ENCODE measurements at places on chromosomes 16 and 17.

DNA sequence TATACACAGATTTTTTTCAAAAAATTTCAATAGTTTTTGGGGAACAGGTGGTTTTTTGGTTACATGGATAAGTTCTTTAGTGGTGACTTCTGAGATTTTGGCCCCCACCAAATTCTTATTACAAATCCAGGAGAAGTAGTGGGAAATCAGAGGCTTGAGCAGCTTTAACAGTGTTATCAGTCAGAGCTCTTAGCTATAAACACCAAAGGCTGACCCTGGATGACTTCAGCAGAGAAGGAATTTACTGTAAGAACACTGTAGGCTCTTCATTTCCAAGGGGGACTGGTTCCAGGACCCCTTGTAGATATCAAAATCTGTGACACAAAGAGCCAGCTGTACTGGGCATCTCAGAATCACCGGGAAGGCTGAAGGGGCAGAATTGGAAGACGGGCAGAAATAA is 17.8 kb downstream of the MPHOSPH6 start:
- DNase-seq, result no peak

DNA sequence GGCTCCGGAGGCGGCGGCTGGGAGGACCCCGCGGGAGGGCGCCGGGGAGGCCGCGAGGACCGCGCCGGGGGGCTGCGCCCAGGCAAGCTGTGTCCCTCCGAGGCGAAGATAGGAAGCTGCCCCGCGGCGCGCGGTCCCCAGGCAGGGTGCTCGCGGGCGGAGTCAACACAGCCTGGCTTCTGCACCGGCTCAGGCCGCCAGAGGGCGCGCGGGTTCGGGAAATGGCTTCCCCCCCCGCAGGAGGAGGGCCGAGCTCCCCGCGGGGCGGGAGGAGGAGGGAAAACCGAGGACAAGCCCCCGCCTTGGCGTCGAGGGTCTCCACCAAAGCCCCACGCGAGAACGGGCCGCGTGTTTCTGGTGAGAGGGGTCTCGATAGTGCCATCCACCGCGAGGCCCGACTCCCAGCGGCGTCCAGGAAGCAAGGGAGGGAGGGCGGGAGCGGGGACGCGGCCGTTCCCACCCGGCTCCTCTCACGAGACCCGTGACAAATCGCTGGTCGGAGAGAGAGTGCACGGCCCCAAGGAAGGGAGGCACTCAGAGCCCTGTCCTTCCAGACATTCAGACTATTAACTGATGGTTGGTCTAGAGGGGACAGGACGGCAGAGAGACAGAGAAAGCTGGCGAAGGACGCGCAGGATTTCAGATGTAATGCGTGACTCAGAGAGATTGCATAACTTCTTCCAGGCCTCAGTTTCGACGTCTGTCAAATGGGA is 64.4 kb upstream of the DNAJA2 start:
- peak; percentile 80 for DNase-seq

GRCh38 chr17:41177727-41178271 is at the start of gene KRTAP4-2:
KRTAP4-2 (minus strand) TSS chr17:41178221; CDS start chr17:41178164, 57 bp downstream.
- DNase-seq, result no peak

GRCh38 chr17:57615836-57616757 is 129.0 kb downstream of the CCDC182 start:
- DNase-seq, result no peak

- DNase-seq, result no peak
Observed at GRCh38 chr16:59210955-59211541, 476.9 kb upstream of the GOT2 start.

DNA sequence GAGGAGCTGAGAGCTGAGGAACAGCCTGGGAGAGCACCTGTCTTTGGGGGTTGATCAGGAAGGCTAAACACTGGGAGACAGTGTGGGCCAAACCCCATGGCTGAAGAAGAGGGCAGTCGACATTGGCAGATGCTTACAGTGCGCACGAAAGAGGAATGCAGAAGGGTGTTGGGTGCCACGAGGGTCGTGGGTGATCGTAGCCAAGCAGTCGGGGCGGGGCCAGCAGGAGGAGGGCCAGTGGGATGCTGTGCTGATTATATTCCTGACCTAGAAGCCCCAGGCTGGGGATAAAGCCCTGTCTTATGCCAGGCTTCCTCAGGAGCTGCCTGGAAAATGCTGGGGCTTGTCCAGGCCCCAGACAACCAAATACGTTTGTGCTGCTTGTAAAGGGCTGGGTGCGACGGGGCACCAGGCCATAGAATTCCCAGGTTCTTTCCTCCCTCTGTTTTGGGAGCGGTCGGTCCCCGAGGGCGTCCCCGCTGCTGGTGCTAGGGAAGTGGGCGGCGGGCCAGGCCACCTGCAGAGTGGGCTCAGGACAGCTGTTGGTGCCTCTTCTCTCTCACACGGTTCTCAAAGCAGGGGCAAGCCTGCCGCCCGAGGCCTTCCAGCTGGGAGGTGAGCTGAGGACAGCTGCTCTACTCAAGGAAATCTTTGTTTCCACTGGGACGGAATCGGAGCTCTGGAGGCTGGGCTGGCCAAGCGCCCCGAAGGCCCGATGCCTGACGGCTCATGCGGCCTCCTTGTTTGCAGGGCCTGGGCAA is 10.0 kb downstream of the C1QTNF1 start:
- peak; percentile 57 for DNase-seq

DNA sequence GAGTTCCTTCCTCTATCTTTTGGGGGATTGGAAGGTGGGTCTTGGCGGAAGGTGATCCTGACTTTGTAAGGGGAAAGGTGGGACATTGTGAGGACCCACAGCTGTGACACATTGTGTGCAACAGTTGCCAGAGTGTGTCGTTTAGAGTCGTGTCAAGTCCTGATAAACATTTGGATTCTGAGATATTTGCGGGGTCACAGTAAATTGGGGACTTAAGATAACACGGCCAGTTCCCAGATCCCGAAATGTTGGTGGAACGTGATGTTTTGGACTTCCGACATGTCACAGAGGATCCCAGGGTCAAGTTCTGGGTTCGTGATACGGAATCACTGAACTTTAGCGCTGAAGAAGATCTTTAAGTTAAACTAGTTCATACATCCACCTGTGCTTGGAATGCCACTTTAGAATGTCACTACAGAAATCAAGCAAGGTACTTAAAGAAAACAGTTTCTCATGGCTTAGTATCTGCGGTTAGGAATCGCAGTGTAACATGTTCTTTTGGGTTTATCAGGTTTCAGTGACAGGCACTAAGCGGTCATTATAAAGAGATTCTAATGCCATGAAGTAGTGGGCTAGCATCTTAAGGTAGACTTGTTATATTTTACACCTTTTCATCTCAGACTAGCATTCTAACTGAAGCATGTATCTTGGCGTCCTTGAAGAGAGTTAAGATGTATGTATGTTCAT is 815 bp downstream of the ATAD5 start:
- DNase-seq, result no peak

- DNase-seq, result no peak
Observed at GRCh38 chr16:64397042-64397441, 724.8 kb downstream of the CDH11 start.

- no peak for DNase-seq
Observed at GRCh38 chr16:78399384-78399783, 299.9 kb downstream of the WWOX start.

- no peak for DNase-seq
Observed at GRCh38 chr17:42227849-42228700, 33.8 kb upstream of the GHDC start.

- DNase-seq, result no peak
Observed at GRCh38 chr17:77281904-77282367, 141.2 kb downstream of the SEC14L1 start.

DNA sequence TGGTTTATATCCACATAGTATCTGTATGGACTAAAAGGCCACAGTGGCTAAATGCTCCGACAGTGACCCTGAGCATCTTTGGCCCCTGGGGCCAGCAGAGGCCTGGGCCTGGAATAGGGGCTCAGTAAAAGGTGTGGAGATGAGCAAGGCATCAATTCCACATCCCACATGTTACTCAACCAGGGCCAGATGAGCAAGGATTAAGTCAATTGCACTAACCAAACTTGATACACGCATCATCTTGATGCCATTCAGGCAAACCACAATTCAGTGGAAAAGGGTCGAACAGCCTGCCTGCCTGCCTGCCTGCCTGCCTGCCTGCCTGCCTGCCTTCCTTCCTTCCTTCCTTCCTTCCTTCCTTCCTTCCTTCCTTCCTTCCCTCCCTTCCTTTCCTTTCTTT is 53.5 kb upstream of the DNAJA2 start:
- no peak for DNase-seq

- no peak for DNase-seq
Observed at GRCh38 chr16:83791916-83792315, 15.9 kb upstream of the HSBP1 start.

GRCh38 chr16:89556750-89557689 is 3.5 kb upstream of the RPL13 start:
- no peak for DNase-seq

GRCh38 chr17:61532826-61533225 is 58.2 kb downstream of the NACA2 start:
- no peak for DNase-seq

DNA sequence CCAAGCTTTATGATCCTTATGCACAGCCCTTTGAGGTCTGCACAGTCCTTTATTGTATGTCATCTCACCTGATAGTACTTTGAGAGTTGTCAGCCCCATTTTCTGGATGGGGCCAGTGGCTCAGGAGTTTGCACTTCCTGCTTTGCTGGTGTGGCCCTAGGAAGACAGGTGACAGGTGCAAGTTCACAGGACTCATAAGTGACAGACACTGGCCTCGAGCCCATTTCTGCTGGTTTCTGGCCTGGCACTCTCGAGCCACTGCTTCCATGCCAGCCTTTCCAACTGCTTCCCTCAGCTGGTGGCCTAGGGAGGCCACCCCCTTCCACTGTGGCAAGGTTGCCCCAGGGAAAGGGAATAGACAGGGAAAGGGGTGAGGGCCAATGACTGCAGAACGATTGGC is 84.4 kb upstream of the CCL1 start:
- no peak for DNase-seq

GRCh38 chr16:65770752-65771151 is 595.7 kb upstream of the CDH5 start:
- no peak for DNase-seq

DNA sequence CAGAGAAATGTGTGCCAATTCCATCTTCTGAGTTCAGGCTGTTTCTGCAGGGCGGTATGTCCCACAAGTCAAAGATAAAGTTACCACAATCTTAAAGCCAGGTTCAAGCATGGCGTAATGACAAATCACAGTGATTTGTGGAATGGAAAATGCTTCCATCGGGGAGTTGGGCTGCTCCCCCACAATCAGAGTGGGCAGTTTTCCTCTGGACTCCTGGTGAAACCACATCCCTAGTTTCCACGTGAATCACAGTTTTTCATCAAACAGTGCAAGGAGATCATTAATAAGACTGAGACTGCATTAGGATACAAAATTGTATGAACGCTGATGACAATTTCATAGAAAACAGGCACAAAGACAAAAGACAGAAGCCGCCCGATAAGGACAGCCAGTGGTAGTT is 3.6 kb downstream of the LITAF start:
- no peak for DNase-seq

DNA sequence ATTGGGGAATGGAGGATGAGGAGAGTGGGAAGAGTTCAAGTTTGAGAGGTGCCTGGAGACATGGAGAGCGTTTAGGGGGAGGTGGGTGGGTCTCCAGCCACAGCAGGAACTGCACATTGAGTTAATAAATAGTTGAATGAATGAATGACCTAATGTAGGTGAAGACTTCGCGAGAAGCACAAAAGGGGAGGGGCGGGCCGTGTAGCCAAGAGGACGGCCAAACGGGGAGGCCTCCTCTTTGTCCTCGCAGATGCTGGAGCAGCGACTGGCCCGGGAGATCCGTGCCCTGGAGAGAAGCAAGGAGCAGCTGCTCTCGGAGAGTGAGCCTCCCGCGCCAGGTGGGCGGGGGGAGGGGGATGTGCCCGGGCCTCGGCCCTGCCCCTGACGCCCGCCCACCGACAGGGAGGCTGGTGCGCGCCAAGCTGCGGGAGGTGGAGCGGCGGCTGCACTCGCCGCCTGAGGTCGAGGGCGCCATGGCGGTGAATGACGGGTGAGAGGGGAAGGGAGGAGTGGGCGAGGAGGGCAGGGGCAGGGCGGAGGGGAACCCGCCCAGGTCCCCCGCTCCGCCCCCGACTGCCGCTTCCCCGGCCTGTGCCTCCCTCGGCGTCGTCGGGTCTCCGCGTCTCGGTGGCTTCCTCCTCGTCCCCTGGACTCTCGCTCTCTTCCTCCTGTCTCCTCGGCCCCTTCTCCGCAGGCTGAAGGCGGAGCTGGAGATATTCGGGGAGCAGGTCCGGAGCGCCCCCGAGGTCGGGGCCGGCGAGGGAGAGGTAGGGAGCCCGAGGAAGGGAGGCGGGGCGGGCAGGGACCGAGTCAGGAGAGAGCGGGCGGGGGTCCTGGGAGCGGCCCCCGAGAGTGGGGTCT is 12.9 kb downstream of the SYCE1L start:
- peak; percentile 78 for DNase-seq

DNA sequence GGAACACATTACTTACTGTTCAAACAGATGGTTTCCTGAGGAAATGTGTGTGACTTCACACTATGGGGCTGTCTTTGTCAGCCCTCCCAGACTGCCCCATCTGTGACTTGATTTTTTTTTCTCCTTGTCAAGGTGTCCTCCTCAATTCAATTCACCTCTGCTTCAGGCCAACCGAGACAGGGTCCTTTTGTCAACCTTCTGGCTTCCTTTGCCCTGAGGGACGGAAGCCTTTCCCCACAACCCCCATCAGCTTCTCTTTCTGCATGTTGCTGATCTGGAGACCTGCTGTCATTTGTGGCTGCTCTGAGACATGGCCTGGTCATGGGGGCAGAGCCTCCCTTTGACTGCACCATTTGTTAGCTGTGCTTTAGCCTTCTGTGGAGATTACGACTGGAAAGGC is 21.3 kb upstream of the RGS9 start:
- DNase-seq, result no peak

DNA sequence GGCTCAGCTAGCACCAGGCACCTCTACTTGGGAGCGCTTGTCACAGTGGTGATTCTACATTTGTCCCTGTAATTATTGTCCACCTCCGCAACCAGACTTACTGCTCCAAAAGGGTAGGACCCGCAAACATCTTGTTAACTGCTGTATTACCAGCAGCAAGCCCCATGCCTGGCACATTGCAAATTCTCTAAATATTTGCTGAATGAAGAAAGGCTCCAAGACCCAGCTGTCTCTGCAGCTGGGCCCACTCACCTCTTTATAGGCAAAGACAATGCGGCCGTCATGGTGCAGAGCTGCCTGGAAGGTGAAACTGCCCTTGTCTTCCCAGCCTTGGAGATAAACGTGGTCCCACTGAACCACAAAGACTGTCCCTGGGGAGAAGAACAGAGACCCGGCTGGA is 44.3 kb downstream of the PLXDC1 start:
- DNase-seq, result no peak

All from RWPE2 (cell line).